ENCODE measurements at places on chromosomes 3 and 15.
A peak's percentile ranks its signal among the peaks of the same experiment; 100 is the strongest.

GRCh38 chr3:152362086-152362485 is 93.4 kb downstream of the MBNL1 start:
- no peak for DNase-seq

- DNase-seq: no peak
Observed at GRCh38 chr15:25417604-25418003, 21.2 kb downstream of the UBE3A start.

DNA sequence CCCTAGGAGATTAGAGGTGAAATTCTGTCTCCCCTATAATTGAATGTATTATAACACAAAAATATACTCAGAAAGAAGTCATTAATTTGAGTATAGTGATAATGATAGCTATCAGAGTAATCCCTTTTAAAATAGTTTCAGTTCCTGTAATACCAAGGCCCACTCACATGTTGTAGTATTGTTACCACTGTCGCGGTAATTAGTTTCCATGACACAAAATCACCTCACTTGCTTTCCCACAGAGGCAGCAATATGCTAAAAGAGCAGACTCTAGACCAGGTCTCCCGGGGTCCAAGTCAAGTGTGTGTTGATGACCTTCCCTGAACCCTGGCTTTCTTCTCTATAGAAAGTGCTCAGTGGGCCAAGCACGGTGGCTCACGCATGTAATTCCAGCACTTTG is 39.5 kb upstream of the NSMCE3 start:
- no peak for DNase-seq

DNA sequence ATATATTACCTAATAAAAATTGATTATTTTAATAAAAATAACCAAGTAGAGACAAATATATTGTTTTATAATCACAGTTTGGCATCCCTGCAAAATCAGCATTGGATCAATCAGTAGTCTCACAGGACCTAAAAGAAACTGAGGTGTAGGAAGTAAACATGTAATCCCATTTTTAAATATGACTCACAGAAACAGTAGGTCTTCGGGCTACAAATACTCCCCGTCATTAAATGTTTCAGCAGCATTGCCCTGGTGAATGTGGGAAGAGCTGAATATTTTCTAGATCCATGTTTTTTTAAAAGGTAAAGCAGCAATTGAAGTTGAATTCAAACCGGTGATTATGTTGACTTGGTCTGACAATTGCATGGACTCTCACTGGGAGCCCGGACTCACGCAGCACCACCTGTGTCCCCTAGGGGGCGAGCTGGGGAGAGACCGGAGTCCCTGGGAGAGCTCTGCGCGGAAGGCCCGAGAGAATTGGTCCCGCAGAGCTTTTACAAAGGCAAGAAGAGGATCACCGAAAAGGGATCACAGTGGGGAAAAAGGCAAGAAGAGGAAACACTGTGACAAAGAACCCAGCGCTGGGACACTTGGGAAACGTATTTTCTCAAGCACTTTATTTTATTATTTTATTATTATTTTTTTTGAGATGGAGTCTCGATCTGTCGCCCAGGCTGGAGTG is 17.2 kb upstream of the USP3 start:
- no peak for DNase-seq

DNA sequence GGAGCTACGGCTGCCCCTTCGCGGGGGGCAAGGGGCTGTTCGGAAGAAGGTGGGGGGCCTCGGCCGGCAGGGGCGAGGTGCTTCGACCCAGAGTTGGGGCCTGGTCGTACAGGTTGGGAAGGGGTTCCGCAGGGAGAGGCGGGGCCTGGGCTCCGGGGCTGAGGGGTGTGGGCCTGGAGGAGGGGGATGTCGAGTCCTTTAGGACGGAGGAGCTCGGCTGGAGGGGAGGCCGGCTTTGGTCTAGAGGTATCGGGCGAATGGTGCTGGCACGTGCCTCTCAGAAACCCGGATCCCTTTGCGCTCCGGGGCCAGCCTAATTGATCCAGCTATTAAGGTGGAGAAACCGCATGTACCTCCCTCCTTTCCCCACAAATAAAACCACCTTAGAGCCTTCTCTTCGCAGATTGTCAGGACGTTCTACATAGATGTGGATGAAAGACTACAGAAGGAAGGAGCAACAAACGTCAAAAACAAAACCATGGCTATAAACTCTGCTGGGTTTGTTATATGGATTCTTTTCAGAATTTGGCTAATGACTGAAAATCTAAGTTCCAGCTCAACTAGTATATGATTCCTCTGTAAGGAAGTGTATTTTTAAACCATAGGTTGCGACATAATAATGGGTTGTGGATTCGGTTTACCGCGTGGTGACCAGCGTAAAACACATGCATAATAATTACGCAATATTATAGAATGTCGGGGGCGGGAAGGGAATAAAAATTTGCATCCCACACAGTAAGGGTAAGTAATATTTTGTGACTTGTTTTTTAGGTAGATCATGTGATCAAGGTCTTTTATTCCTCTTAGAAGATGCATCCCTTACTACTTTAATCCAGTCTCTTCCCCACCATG is 644 bp upstream of the NGLY1 start:
- DNase-seq: peak; percentile 29

Measured in foreskin fibroblast (primary cell).